ENCODE measurements at places on chromosomes 2 and 18.

- no peak for DNase-seq
These were observed 25.2 kb downstream of the FBXO36 start for GRCh38 chr2:229947544-229947943.

DNA sequence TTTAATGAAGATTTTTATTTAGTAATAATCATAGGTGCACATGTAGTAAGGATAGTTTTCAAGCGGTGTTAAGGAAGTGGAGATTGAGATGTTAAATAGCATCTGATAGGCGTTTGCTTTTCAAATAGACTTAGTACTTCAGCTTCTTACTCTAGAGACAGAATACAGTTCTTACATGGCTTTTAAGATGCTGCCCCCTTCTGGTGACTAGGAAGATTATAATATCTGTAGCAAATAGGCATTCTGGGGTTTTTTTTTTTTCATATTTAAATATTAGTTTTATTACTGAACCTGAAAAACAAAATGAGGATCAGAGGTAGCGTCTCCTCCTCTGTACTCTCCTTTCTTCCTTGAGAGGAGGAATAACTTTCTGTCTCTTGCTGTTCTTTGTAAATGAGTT is 100.2 kb downstream of the AGAP1 start:
- no peak for DNase-seq

DNA sequence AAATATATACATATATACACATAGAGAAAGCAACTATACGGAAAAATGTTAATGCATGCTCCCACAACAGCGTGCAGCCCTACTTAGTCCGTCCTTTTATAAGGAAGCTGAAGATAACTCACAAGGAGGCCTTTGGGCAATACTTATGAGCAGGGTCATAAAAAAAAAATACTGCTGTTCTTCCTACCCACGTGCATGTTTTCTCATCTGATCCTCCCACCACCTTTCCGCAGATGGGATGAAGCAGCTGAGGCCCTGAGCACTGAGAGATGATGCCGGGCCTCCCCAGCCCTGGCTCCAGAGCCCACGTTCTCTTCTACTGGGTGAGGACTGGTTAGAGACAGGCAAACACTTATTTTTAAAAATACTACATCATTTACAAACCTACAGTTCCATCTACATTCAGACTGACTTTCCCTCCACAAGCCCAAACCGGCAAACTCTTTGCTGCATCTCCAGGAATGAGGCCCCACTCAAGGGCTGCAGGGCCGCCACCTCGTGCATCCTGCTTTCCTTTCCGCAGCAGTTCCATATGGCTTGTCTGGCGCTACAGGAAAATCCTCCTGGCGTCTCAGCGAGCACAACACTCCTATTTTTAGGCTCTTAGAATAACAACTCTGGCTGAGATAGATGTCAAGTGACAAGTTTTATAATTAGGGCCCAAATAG is 41.6 kb downstream of the TBC1D8 start:
- no peak for DNase-seq

DNA sequence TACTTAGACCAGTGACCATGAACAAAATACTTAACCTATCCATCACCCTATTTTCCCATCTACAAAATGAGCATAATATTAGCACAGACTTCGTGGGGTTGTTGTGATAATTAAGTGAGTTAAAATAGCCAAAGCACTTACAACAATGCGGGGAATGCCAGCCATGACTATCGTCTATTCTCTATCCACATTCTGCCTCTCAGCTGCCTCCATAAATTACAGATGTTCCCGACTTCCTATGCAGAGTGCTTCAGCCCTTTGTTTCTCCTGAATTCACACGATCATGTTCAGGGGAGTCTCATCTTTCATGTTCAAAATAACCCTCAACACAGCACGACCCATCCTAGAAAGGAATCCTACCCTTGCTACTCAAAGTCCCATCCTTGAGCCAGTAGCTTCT is 211.6 kb downstream of the EN1 start:
- DNase-seq, result no peak

DNA sequence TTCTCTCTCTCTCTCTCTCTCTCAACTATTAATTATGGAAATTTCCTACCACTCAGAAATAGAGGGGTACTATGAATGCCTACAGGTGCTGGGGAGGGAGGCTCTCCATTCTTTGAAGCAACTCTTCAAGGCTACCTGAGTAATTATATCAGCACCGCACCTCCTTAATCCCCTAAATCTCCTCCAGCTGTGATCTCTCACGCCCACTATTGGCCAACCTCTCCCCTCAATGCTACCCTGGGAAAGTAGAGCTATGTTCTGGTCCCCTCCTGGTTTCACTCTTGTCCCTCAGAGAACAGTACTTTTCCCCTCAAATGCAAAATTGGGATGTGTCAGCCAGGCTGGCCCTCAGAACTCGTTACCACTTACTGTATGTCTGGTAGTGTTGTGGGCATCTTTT is 1.6 kb downstream of the MOCOS start:
- no peak for DNase-seq

DNA sequence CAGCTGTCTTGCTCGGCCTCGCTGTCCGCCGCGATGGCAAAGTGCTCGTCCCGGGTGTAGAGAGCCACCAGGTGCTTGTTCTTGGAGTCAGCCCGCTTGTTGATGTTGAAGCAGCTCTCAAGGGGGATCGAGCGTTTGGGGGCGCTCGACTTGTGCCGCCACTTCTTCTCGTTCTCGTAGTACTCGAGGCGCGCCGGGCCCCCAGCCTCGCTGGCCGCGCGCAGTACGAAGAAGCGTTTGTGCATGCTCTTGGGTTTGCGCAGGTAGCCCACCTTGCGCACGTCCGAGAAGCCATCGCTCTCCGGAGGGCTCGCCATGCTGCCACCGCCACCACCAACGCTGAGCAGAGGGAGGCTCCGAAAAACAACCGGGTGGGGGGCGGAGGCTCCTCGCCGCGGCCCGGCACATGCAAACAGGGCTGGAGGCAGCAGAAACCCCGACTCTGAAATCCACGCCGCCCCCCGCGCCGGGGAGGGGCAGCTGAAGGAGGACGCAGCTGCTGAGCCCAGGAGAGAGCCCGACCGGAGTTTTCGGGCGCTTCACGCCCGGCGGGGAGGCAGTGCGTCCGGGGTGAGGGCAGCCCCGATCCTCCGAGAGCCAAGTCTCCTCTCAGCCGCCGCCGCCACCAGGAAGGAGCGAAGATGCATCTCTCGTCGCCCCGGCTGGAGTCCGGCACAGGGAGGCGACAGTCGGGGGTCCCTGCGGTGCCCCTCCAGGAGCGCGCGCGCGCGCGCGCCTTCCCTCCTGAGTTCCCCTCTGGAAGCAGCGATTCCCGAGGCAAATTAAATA is 1.0 kb downstream of the IRS1 start:
- DNase-seq, result no peak

DNA sequence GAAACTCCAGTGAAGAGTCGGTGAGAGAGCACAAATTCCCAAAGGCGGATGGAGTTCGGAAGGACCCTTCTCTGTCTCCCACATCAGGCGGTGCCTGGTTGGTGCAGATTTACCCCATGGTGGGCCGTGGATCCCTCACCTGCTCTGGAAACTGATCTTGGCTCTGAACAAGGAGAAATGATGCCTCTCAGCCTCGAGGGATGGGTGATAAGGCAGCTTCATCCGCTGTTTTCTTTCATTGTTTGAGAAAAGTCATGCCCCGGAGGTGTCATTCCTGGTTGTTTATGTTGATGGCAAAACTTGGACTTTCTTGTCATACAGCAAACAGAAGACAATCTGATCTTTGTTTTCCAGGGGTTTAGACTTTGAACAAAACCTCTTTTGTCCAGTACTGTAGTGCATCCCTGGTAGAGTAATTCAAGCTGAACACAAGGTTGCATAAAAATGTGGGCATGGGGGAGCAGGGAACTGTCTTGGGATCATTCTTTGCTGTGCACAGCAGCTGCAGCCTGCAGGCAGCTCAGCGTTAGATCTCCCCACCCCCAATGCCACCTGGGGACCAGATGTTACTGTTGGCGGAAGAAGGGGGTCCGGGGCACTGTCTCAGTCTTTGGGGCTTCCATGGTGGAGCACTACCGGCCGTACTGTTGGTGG is 81.3 kb downstream of the NFATC1 start:
- DNase-seq, result no peak

- no peak for DNase-seq
These were observed 424.0 kb upstream of the CRIM1 start for GRCh38 chr2:35931626-35932025.

DNA sequence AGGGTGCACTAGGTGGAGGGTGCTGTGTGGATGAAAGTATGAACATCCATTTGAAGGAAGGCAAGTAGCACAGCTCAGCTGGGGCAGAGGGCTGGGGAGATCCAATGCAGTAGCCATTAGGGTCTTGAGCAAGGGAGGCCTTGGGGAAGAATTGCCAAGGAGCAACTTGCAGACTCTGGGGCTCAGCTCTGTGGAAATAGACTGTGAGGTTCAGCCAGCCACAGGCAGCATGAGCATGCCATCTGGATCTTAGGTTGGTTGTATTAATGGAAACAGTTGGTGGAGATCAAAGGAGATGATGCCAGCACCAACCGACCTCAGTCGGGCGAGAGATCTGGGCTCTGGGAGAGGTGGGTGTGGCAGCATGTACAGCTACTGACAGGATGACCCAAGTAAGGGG is 5.6 kb downstream of the ZAP70 start:
- no peak for DNase-seq

DNA sequence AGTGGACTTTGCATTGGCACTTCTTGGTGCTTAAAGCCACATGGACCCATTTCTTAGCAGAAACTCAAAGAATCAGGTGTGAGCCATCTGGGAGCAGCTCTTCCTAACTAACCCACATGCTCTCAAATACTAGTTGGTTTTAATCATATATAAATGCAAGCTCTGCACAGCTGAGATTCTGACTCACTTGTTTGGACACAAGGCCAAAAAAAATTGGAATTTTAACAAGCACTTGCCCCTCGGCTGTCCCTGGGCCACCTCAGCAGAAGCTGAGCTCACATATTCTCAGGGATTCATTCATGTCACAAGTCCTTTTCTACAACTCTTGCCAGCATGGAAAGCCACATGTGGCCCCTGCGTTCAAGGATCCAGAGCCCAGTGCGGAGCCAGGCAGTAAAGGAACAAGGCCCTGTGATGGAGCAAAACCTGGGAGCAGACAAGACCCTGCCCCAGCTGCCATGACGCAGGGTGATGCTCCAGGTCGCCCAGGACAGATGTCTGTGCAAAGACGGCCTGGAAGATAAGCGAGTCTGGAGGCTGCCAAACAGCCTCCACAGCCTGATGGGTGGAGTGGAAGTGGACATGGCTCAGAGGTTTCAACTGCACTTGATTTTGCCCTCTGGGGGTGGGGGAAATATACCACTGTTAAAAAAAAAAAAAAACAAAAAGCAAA is 266.5 kb downstream of the EIPR1 start:
- no peak for DNase-seq

DNA sequence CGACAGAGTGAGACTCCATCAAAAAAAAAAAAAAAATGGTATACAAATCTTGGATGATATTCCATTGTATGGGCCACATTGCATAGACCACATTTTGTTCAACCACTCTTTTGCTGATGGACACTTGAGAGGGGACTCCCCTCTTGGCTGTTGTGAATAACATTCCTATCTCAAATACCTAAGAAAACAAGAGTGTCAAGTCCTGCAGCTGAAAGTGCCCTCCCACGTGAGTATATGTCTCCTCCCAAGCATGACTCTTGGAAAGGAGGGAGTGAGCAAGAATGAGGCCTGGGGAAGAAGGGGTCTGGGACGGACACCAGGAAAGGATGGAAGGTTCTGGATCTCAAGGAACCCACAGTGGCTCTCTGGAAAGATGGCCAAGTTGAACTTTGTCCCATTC is 36.0 kb upstream of the NPAS2 start:
- no peak for DNase-seq

DNA sequence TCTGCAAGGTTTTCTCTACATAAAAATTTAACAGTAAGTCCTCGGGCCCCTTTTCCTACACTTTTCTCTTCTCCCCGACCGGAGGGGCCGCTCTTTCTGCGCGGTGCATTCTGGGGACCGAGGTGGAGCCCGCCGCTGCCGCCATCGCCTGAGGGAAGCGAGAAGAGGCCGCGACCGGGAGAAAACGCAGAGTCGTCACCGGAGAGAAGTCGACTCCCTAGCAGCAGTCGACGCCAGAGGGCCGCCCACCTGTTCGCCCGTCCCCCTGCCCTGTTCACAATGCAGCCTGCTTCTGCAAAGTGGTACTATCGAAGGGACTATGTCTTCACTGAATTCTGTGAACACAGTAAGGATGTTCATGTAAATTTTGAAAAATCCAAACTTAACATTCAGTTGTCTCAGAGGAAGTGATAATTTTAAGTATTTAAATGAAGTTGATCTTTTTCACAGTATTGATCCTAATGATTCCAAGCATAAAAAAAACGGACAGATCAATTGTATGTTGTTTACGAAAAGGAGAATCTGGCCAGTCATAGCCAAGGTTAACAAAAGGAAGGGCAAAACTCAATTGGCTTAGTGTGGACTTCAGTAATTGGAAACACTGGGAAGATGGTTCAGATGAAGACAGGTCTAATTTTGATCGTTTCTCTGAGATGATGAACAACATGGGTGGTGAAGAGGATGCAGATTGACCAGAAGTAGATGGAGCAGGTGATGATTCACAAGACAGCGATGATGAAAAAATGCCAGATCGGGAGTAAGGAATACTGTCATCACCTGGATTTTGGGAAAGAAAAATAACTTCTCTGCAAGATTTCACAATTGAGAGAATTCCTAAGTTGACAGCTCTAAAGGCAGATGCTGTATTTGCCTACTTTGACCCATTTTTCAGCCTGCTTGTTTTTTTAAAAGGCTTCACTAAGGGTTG is 55.8 kb downstream of the ASXL2 start:
- no peak for DNase-seq

DNA sequence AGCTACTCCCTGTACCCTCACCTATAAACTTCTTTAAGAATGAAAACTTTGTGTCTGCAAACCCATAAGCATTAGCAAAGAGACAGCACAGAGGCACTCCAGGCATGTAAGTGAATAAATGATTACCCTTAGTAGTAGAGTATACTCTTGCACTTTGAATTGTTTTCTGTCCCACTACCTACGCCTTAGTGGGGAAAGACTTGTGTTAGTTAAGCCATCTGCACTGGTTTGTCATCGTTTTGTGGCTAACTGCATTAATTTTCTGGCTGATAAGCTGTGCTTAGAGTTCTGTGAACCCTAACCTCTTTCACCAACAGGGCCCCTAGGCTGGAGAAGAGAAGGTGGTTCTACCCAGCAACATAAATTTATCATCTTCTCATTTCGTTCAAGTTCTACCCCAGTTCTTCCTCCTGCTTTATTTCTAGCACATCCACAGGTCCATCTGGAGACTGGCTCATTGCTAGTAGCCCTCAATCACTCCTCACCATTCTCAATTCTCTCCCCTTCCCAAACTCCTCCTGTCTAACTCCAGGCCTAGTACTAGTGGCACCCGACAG is 710 bp downstream of the LMAN2L start:
- no peak for DNase-seq

DNA sequence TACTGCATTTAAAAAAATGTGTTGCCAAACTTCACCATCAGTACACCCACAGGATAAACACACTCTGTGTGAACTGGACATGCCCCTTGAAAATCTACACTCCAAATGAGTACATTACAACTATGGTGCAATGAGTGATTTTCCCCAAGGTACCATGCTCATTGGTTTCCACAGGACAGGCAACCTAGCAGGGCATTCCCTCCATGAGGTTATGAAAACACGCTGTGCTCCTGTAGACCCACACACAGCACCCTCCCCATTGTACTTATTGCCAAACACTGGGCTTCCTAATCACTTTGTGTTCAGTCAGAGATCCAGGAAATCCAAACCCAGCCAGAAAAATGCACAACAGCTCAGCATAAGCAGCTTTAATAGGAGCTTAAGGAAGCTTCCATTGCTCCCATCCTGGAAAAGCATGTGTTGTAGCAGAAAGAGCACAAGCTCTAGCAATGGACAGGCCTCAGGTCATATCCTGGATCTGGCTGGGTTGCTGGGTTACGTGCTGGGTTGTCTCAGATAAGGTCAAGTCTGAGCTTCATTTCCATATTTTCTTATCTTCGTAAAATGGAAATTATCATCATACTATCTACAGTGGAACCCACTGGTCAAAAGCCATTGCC is 20.8 kb upstream of the ATIC start:
- no peak for DNase-seq
